ENCODE measurements at places on chromosomes 7 and 10.

DNA sequence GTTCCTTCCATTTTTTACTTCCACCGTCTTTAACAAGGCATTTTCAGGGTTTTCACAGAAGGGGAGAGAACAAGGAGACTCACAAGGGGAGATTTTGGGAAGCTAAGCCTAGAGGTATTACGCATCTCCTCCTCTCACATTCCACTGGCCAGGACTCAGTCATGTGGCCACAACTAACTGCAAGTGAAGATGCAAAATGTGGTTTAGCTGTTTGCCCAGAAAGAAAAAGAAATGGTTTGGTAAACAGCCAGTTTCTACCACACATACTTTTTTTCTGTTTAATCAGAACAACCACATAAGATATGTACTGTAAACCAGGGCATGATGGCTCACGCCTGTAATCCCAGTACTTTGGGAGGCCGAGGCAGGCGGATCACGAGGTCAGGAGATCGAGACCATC is 21.4 kb upstream of the HELLS start:
- DNase-seq, result no peak

GRCh38 chr7:135385209-135385608 is 124.7 kb downstream of the CNOT4 start:
- DNase-seq, result no peak

GRCh38 chr10:118028619-118029018 is 18.1 kb downstream of the RAB11FIP2 start:
- DNase-seq, result no peak

- no peak for DNase-seq
These were observed 22.1 kb downstream of the ZDHHC6 start for GRCh38 chr10:112424651-112425050.

DNA sequence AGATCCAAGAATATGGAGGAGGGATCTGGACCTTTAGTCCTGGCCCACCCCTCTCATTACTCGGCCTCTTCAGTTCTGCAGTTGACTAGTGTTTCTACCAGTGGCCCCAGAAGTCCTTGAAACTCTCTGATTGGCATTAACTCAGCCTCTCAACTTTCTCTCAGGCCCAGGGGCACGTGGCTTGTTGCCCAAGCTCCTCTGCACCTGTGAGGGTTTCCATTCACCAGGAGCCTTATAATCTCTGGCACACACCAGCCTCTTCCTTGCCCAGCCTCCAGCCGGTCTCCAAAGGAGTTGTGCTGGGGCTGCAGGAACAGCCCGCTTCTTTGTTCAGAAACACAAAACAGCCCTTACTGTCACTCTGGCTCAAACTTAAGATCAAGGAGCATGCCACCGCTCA is 47.6 kb upstream of the ZPBP start:
- DNase-seq, result no peak
